Spleen (tissue), 13 donors: ENCODE measurements at places on chromosomes 6 and 20. TPM values are rescaled to one million over a fixed set of nuclear protein-coding genes. Genes with fewer than 3 reads are reported as not detected.

GRCh38 chr20:57749869-57750268 is 40.1 kb upstream of the PMEPA1 start:
- H3K4me3 ChIP-seq: no peak overlapping the region
- no peaks in the 10 kb centered on the region for H3K36me3 ChIP-seq
- DNase-seq: no peak
- peaks cover 13% of the 10 kb centered on the region for H3K4me1 ChIP-seq
- H3K27me3 ChIP-seq: no peaks in the 10 kb centered on the region

The UNC5CL gene
- 2.2 TPM for total RNA-seq

The BHLHE23 gene
- not detected for total RNA-seq

DNA sequence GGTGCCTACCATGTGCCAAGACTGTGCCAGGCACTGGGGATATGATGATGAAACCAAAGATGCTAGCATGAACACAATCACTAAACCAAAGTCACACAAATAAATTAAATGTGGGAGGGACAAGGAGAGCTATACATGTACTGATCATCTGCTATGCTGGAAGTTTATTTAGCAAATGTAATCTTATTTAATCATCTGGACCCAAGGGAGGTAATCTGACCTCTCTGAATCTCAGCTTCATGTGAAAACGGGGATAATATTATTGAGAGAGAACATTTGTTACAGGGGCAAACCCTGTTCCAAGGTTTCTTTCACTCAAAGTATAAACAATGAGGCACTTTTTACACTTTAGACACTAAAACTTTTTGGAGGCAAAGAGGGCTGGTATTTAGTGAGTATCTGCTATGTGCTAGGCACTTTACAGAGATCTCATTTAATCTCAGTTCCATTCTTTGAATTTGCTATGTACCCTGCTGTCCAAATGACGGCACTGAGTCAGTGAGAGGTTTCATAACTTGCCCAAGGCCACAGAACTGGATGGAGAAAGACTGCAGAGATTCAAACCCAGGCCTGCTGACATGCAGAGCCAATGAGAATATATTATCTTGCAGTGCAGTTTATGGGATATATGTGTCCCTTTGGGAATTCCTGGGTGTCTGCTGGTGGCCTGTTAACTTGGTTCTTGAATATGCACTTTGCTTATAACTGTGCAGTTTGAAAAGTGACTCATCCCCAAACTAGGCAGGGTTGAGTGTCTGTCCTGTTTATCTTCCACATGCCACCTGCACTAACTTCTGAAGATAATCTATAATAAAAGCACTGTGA is 3.3 kb upstream of the ASXL1 start:
- DNase-seq: no peak
- H3K4me1 ChIP-seq: peaks cover 20% of the 10 kb centered on the region
- no peaks in the 10 kb centered on the region for H3K36me3 ChIP-seq

DNA sequence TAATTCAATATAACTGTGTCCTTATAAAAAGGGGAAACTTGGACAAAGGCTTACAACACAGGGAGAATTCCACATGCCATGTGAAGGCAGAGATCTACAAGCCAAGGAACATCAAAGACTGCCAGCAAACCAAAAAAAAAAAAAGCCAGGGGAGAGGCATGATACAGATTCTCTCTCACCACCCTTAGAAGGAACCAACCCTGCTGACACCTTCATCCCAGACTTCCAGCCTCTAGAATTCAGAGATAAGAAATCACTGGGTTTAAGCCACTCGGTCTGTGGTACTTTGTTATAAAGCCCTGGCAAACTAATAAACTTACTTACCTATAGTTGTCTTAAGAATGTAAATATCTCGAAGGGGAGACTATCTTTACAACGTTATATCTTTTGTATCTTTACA is 4.4 kb downstream of the SERINC3 start:
- H3K36me3 ChIP-seq: peaks cover 8% of the 10 kb centered on the region
- peaks cover 95% of the 10 kb centered on the region for H3K4me1 ChIP-seq
- H3K4me3 ChIP-seq: no peak overlapping the region
- DNase-seq: no peak

The CAGE1 gene
- not detected for total RNA-seq

The STMND1 gene
- total RNA-seq: not detected

DNA sequence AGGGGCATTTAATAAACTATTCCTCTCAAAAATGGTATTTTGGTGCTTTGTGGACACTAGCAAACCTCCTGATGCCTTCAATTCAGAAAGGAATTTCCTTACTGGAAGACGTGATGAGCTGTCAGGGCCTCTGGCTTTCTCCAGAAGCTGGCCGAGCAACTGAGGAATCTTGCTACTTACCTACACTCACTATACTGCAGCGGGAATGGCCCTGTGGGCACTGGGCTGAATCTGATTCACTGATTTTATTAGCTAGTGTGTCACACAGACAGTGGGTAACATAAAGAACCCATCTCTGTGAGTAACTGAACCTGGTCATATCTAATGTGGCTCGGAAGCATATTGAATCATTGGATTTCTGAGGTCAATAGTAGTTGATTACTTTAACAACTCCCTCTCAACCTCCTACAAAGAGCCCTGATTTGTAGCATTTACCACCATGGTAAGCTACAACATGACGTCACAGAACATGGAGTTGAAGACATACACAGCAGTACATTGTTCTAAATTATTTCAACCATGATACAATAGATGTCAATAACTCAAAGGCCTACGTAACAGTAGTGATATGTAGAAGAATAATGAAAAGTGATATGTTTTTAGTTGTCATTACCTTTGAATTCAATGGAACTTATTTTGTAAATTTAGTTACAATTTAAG is 232.1 kb downstream of the SYNE1 start:
- H3K27me3 ChIP-seq: no peaks in the 10 kb centered on the region
- no peak overlapping the region for H3K4me3 ChIP-seq
- H3K36me3 ChIP-seq: no peaks in the 10 kb centered on the region

GRCh38 chr6:125562156-125562555 is 187.3 kb upstream of the HEY2 start:
- no peaks in the 10 kb centered on the region for H3K4me1 ChIP-seq
- no peak overlapping the region for H3K4me3 ChIP-seq
- no peak overlapping the region for H3K27ac ChIP-seq
- no peak for DNase-seq

GRCh38 chr6:148323344-148323743 is 19.3 kb upstream of the SASH1 start:
- no peak overlapping the region for H3K4me3 ChIP-seq
- H3K36me3 ChIP-seq: no peaks in the 10 kb centered on the region
- H3K27ac ChIP-seq: no peak overlapping the region
- DNase-seq: no peak
- no peaks in the 10 kb centered on the region for H3K4me1 ChIP-seq

GRCh38 chr6:146857180-146857979 is 258.6 kb downstream of the ADGB start:
- peaks cover 7% of the 10 kb centered on the region for H3K4me1 ChIP-seq
- peak overlapping the region; percentile 61 for H3K27ac ChIP-seq
- no peaks in the 10 kb centered on the region for H3K36me3 ChIP-seq
- no peaks in the 10 kb centered on the region for H3K27me3 ChIP-seq

The ITPR3 gene
- total RNA-seq: 42.1 TPM

GRCh38 chr6:135897087-135897486 is 45.6 kb downstream of the PDE7B start:
- no peaks in the 10 kb centered on the region for H3K36me3 ChIP-seq
- no peaks in the 10 kb centered on the region for H3K27me3 ChIP-seq
- no peak for DNase-seq
- H3K4me3 ChIP-seq: no peak overlapping the region
- peaks cover 6% of the 10 kb centered on the region for H3K4me1 ChIP-seq
- H3K27ac ChIP-seq: no peak overlapping the region

The MYB gene
- 0.94 TPM for total RNA-seq

DNA sequence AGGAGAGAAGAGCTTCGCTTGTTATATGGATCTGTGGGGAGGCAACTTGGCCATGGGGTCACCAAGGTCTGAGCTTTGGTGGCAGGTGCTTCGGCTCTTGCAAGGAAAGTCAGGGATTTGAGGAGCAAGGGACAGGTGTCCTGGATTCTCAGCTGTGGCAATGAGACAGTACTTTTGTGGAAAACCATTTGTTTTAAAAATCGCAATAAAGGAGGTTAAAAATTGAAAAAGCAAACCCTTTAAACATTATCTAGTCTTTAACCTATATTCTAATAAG is 64.3 kb downstream of the NOL4L start:
- H3K27me3 ChIP-seq: no peaks in the 10 kb centered on the region
- H3K4me3 ChIP-seq: no peak overlapping the region
- no peak for DNase-seq
- no peak overlapping the region for H3K27ac ChIP-seq
- H3K4me1 ChIP-seq: peaks cover 86% of the 10 kb centered on the region

DNA sequence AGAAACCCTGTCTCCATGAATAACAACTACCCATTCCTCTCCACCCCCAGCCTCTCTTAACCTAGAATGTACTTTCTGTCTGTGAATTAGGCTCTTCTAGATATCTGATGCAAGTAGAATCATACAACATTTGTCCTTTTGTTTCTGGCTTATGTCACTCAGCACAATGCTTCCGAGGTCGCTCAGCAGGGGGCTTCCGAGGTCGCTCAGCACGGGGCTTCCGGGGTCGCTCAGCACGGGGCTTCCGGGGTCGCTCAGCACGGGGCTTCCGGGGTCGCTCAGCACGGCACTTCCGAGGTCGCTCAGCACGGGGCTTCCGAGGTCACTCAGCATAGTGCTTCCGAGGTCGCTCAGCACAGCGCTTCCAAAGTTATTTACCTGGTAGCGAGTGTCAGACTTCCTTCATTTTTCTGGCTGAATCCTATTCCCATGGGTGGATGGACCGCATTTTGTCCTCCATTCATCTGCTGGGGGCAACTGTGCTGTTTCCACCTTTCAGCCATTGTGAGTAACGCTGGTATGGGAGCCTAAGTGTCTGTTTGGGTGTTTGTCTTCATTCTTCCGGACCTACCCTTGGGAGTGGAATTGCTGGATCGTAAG is 31.0 kb upstream of the BHLHE23 start:
- no peak overlapping the region for H3K27ac ChIP-seq
- H3K36me3 ChIP-seq: no peaks in the 10 kb centered on the region
- peak; percentile 31 for DNase-seq
- H3K27me3 ChIP-seq: peaks cover 86% of the 10 kb centered on the region
- H3K4me3 ChIP-seq: no peak overlapping the region
- H3K4me1 ChIP-seq: peaks cover 9% of the 10 kb centered on the region

- H3K27me3 ChIP-seq: no peaks in the 10 kb centered on the region
- no peak overlapping the region for H3K27ac ChIP-seq
- DNase-seq: no peak
- H3K4me3 ChIP-seq: no peak overlapping the region
- H3K36me3 ChIP-seq: no peaks in the 10 kb centered on the region
- H3K4me1 ChIP-seq: peaks cover 9% of the 10 kb centered on the region
Measured at GRCh38 chr6:136035378-136036070, 184.0 kb downstream of the PDE7B start.

The TGM2 gene
- 60.2 TPM for total RNA-seq

DNA sequence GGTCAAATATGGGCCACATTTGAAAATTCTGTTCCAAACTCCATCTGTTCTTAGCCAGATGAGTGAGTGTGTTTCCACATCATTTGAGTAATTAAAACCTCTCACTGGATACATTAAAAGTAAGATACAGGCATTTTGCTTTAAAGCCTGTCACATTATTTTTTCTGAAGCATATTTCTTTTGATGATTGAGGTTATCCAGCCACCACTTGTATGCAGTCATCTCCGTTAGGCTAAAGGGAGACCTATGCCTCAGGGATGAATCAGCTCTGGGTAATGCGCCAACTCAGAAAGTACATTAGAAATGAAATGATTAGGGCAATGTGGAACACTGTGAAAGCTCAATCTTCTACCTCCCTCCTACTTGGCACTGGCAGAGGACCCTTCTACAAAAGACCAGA is 90.7 kb downstream of the SNAP25 start:
- no peak for DNase-seq
- H3K27me3 ChIP-seq: no peaks in the 10 kb centered on the region
- no peak overlapping the region for H3K27ac ChIP-seq
- no peak overlapping the region for H3K4me3 ChIP-seq
- no peaks in the 10 kb centered on the region for H3K36me3 ChIP-seq
- no peaks in the 10 kb centered on the region for H3K4me1 ChIP-seq

The RIN2 gene
- 62.6 TPM for total RNA-seq

The ZHX3 gene
- 25.6 TPM for total RNA-seq

DNA sequence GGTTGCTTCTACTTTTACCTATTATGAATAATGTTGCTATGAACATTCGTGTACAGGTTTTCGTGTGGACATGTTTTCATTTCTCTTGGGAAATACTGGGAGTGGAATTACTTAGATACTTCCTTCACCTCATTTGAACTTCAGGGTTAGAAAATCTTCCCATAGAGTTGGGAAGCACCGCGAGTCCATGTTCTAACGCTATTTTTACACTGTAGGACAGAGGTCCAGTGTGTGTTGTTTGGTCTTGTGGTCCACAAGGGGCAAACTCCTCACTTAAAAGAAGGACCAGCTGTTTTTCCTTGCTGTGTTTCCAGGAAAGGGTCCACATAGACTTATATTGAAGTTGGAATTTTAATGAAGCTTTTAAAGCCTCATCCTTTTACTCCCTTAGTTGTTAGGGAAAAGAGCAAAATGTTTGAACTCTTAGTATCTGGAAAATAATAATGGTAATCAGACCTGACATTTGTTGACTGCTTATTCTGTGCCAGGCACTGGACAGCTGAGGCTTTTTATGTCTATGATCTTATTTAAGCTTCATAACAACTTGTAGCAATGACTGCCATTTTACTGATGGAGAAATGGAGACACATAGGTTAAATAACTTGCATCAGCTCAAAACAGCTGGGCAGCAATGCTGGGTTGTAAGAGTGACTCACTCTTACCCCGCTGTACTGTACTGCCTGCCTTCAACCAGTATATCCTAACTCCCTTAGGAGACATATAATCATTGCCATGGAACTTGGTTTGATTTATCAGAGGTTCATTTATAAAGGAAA is 52.0 kb downstream of the CDC5L start:
- DNase-seq: no peak
- H3K27me3 ChIP-seq: no peaks in the 10 kb centered on the region
- no peak overlapping the region for H3K27ac ChIP-seq
- peaks cover 4% of the 10 kb centered on the region for H3K4me1 ChIP-seq
- no peaks in the 10 kb centered on the region for H3K36me3 ChIP-seq

DNA sequence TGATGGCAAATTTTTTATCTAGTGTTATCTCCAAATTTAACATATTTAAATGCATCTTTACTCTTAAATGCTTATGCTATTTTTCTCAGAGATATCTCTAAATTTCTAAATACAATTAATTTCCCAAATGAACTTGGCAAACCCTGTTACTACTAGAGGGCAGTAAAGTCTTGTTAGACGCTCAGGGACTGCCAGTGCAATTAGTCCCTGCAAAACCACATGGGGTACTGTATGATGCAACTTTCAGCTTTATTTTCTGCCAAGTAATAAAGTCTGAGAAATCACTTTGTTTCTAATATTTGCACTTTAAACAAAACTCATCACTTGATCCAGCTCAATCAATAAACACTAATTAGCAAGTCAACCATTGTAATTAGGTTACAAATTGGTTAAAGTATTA is 76.0 kb upstream of the ADGRB3 start:
- no peaks in the 10 kb centered on the region for H3K27me3 ChIP-seq
- H3K27ac ChIP-seq: no peak overlapping the region
- DNase-seq: no peak
- H3K4me1 ChIP-seq: no peaks in the 10 kb centered on the region
- no peak overlapping the region for H3K4me3 ChIP-seq

GRCh38 chr6:105804424-105804823 is 281.7 kb upstream of the PRDM1 start:
- no peak overlapping the region for H3K27ac ChIP-seq
- H3K4me3 ChIP-seq: no peak overlapping the region
- peaks cover under 1% of the 10 kb centered on the region for H3K4me1 ChIP-seq
- no peaks in the 10 kb centered on the region for H3K27me3 ChIP-seq
- DNase-seq: no peak
- no peaks in the 10 kb centered on the region for H3K36me3 ChIP-seq
